ENCODE measurements at places on chromosomes 16 and 17.

DNA sequence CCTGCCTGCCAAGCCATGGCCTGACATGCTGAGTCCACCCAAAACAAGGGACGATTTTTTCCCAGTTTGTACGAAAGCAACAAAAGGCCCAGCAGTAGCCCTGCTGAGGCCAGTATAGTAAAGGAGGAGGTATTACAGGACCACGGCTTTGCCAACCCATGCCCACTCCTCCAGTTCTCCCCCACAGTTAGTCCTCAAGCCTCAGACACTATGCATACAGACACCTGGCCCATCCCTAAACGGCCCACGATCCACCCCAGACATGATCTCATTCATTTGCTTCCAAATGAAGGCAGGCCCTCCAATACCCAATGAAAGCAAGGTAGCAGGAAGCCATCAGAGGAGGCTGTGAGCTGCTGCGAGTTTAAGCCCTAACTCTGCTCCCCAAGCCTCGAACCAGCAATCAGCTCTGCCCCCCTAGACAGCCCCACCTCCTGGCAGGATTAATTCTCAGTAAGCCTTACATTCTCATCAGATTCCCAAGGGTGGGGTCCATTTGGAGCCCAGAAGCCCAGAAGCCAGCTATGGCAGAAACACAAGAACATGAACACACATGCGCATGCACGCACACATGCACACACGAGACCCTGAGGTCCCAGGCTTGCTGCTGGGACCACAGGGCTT is 4.9 kb downstream of the HDAC5 start:
- no peak for DNase-seq

DNA sequence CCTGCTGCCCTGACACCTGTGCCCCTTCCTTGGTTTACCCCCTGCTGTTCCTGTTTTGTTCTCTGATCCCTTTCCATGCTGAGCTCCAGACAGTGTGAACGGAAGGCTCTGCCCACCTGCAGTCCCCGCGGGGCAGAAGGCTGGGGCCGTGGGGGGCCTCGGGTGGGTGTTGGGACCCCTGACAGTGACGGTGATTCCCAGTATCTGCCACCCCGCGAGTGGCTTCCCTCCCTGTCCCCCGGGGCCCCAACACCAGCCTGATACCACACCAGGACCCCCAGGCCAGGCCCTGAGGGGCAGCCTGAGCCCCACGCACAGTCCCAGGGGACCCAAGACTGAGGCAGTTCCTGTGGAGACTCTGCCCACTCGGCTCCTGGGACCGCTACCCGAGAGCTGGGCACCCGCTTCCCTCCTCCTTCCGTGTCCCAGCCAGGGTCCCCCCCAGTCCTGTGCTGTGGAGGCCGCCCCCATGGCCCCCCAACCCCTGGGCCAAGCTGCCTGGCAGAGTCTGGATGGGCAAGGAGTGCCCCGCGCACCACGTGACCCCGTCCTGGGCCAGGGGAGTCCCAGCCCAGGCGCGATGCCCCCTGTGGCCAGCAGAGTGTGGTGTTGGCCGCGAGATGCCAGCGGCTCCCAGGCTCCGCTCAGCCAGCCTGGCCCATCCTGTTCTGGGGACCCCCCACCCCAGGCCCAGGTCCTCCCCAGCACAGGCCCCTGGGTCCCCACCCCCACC is 10.0 kb upstream of the C1QTNF8 start:
- peak; percentile 20 for DNase-seq

DNA sequence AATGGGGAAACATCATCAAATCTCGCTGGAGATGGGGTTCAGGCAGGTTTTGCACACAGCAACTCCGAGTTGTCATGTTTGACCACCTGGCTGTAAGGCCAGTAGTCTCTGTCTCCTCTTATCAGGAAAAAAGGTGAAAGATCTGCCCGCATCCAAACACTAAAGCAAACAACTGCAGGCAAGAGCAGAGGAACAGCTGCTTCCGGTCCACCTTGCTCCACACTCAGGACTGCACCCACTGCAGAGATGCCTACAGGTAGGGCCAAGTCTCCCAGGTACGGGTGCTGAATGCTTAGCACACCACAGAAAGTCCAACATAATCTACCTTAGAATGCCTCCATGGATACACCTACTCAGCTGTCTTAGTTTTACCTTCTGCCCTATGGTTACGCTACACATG is 7.3 kb downstream of the TEX2 start:
- no peak for DNase-seq

- DNase-seq = no peak
Observed at GRCh38 chr17:50451943-50452629, 16.6 kb downstream of the CHAD start.

- DNase-seq = no peak
Observed at GRCh38 chr17:61627658-61628057, 36.6 kb upstream of the NACA2 start.

DNA sequence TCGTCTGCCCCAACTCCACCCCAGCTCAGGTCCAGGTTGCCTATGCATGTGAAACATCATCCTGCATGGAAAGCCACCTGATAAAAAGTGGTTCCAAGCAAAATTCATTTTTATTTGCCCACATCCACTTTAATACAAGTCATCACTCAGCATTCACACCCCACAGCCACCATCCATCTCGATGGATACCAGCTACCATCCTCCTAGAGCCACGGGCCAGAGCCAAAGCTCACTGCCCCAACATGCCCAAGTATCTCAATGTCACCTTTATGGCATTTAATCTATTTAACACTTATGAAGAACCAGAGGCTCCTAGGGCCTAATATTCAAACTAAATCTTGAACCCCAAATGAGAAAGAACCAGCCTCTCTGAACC is 70.5 kb downstream of the COPRS start:
- DNase-seq = no peak

- DNase-seq = no peak
Observed at GRCh38 chr16:88415713-88416323, 33.1 kb downstream of the ZNF469 start.

Measured in HFFc6 (cell line).